ENCODE measurements at places on chromosomes 3 and 15. TPM values are rescaled to one million over a fixed set of nuclear protein-coding genes. Genes with fewer than 3 reads are reported as not detected.

GRCh38 chr3:122789585-122790273 is 3.9 kb downstream of the HSPBAP1 start:
- H3K4me3 ChIP-seq: no peak overlapping the region
- peaks cover 4% of the 10 kb centered on the region for H3K4me1 ChIP-seq
- H3K27ac ChIP-seq: no peak overlapping the region
- H3K36me3 ChIP-seq: no peaks in the 10 kb centered on the region
- H3K27me3 ChIP-seq: no peaks in the 10 kb centered on the region

- DNase-seq: peak; percentile 36
- no peaks in the 10 kb centered on the region for H3K36me3 ChIP-seq
- no peaks in the 10 kb centered on the region for H3K27me3 ChIP-seq
- peaks cover 21% of the 10 kb centered on the region for H3K4me1 ChIP-seq
- no peak overlapping the region for H3K4me3 ChIP-seq
- H3K27ac ChIP-seq: peak overlapping the region; percentile 82
Observed at GRCh38 chr3:27533261-27533607, 49.0 kb upstream of the SLC4A7 start.

GRCh38 chr15:77605547-77605946 is 27.2 kb downstream of the LINGO1 start:
- no peak overlapping the region for H3K4me3 ChIP-seq
- DNase-seq: no peak
- peaks cover 3% of the 10 kb centered on the region for H3K27me3 ChIP-seq

DNA sequence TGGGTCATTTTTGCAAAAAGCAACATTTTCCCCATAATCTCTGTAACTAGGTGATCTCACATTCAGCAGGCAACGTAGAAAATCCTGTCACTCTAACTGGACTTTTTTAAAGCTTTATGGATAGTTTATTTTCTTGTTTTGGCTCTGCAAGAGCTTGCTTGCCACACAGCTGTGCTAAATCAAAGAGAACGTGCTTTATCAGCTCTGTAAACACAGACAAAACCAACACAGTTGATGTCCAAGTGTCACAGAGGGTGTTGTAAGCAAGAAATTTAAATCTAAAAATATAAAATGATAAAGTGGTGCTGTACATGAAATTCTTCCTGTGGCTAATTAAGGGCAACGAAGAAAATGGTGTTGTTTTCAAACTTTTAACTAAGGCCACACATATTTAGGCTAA is 97.5 kb upstream of the STAC start:
- H3K4me1 ChIP-seq: no peaks in the 10 kb centered on the region
- H3K36me3 ChIP-seq: no peaks in the 10 kb centered on the region
- H3K27ac ChIP-seq: no peak overlapping the region
- no peaks in the 10 kb centered on the region for H3K27me3 ChIP-seq

DNA sequence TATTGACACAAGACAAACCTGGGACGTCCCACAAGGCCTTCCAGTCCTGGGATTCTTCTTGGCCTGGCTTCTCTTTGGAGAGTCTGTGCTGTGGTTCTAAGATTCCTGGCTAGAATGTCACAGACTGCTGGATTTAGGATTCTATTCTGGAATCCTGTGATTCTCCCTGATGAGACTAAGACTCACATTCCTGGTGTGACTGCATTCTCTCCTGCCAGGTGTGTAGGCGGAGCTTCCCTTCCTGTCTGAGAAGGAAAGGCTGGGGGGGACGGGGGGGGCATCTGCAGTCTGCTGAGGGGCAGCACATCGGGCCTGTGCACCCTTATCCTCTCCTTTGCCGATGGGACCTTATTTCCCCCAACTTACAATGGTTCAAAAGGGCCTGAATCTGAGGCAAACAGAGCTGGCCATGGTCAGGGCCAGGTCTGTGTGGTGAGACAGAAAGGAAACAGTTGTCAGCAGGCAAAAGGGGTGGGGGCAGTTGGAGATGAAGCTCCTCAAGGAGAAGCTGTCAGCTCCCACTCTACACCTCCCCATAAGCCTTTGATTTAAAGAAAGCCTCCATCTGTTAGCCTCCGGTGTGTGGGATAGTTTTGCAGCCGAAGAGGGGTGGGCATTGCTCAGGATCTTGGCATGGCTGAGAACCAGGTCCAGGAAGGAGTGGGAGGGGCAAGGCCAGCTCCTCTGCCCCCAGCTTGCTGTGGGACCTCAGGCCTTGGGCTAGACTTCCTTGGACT is 30.9 kb downstream of the VIPR1 start:
- H3K4me1 ChIP-seq: no peaks in the 10 kb centered on the region
- peaks cover 6% of the 10 kb centered on the region for H3K27me3 ChIP-seq
- H3K27ac ChIP-seq: no peak overlapping the region
- no peak for DNase-seq

DNA sequence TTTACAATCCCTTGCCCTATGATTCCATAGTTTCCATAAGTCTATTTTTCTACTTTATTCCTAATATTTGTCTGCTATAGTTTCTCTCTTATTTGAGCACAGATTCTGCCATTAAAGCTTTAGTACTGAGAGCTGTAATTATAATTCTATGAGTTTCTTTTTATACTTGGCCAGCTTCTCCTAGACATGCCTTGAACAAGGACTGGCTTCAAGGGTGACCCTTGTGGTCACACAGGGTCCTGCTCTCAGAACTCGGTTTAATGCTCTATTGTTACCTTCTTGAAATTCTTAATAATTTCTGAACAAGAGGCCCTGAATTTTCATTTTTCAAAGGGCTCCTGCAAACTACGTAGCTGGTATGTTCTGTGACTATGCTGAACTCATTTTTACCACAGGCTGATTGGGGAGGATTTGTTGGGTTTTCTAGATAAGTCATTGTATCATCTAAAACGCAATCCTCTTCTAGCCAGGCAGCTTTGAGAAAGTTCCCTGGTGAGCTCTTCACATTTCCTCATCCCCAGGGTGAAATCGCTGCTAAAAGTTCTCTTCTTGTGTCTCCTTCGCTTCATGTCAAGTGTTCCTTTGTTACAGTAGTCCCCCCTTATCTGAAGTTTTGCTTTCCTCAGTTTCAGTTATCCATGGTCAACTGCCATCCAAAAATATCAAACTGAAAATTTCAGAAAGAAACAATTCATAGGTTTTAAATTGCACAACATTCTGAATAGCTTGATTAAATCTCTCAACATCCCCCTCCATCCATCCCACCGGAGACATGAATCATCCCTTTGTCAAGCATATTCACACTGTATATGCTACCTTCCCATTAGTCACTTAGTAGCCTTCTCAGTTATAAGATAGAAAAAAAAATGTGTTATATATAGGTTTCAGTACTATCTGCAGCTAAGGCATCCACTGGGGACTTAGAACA is 12.6 kb upstream of the PLCL2 start:
- no peaks in the 10 kb centered on the region for H3K27me3 ChIP-seq
- no peak overlapping the region for H3K4me3 ChIP-seq
- no peaks in the 10 kb centered on the region for H3K36me3 ChIP-seq

DNA sequence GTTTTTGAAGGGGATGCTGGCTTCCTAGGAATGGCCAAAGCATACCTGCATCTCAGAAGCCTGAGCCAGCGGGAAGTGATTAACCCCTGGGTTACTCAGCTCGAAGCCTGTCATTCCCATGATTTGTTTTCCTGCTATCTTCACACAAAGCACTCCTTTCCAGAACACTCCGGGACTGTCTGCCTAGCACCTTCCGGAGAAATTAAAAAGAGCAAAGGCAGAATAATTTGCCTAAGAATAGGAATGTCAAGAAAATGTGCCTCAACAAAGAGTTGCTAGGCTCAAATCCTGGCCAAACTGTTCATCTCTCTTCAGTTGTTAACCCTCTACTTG is 34.1 kb downstream of the TPM1 start:
- DNase-seq: no peak
- H3K36me3 ChIP-seq: no peaks in the 10 kb centered on the region
- H3K27ac ChIP-seq: no peak overlapping the region
- no peaks in the 10 kb centered on the region for H3K27me3 ChIP-seq
- peaks cover 6% of the 10 kb centered on the region for H3K4me1 ChIP-seq
- no peak overlapping the region for H3K4me3 ChIP-seq

DNA sequence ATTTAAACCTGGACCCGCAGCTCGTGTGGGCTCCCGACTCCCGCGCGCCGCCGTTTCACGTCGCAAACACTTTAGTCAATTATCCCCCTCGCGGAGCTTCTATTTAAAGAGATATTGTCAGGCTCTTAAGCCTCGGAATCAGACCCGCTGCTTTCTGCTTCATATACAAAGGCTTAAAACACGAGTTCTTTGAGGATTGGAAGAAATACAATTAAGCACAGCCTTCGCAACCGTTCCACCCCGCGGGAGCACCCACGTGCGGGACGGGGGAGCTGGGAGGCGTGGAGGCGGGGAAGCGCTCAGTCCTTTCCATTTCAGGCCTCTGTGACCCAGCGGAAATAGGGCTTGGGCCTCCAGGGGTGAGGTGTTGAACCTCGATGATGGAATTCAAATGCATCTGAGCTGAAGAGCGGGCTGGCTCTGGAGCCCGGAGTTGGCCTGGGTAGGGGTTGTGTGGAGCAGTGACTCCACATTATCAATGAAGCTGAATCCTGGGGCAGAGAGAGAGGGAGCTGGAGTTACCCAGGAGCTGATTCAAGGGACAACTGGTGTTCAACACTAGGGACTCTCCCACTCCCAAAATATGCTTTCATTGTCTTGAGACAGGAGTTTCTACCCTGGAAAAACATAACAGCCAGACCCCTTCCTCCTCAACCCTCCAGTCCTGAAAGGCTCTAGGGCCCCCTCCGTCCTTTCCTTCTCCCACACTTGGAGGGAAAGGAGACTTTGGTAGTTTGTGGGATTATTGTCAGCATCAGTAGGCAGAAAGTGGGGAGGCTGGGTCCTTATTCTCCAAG is 2.4 kb downstream of the ANKRD63 start:
- peaks cover 2% of the 10 kb centered on the region for H3K4me1 ChIP-seq
- H3K27me3 ChIP-seq: peaks cover 56% of the 10 kb centered on the region
- DNase-seq: no peak
- H3K27ac ChIP-seq: no peak overlapping the region
- no peak overlapping the region for H3K4me3 ChIP-seq

GRCh38 chr3:115804200-115804599 is 180.9 kb downstream of the GAP43 start:
- no peak for DNase-seq
- H3K4me3 ChIP-seq: no peak overlapping the region
- H3K36me3 ChIP-seq: no peaks in the 10 kb centered on the region
- H3K4me1 ChIP-seq: peaks cover 15% of the 10 kb centered on the region
- peak overlapping the region; percentile 54 for H3K27ac ChIP-seq

GRCh38 chr3:66270701-66271100 is 49.9 kb downstream of the SLC25A26 start:
- H3K4me1 ChIP-seq: peaks cover 2% of the 10 kb centered on the region
- H3K27ac ChIP-seq: peak overlapping the region; percentile 35
- no peak overlapping the region for H3K4me3 ChIP-seq
- no peaks in the 10 kb centered on the region for H3K27me3 ChIP-seq
- DNase-seq: peak; percentile 85

The ANKRD63 gene
- total RNA-seq: not detected

The TMEM42 gene
- 25.3 TPM for total RNA-seq

The FOXB1 gene
- not detected for total RNA-seq

The XCR1 gene
- under 0.01 TPM for total RNA-seq

The POTEB gene
- not detected for total RNA-seq
